ENCODE measurements at places on chromosomes 5 and 9. TPM values are rescaled to one million over a fixed set of nuclear protein-coding genes. Genes with fewer than 3 reads are reported as not detected.

Gene CNTNAP3B
- 29.6 TPM for total RNA-seq

GRCh38 chr5:14587150-14587549 is 5.6 kb downstream of the OTULINL start:
- no peak for DNase-seq

DNA sequence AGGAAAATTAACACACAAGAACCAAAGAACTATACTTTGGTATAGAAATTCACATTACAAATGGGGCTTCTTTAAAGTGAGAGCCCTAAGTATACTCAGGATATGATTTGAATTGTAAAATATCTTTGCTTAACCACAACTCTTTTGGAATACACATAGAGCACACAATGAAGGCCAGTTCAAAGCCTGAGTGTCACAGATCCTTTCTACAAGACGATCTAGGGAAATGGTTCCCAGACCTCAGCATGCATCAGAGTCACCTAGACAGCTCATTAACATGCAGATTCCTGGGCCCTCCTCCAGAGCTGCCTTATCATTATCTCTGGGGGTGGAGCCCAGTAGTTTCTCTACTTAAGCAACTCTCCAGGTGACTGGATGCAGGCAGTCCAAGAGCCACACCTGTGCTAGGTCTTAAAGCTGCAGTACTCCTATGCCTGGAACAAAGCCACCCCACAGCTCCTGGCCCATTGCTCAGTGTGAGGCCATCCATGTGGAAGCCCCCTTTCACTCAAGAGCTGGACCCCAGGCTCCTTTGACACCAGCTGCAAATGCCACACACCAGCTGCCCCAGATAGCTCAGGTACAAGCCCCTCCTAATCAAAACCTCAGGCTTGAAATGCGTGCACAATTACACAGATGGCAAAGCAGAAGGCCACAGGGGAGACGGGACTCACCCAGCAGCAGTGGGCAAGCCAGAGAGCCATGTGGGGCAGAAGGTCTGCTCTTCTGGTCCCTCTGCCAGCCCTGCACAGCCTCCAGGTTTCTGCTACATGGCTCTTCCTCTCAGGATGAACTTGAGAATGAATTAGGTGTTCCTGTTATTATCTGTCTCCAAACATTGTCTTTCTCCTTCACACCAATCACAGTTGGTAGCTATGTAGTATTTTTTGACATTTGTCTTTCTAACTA is 106.1 kb downstream of the SH3TC2 start:
- DNase-seq: no peak

GRCh38 chr5:63963926-63964325 is 1.7 kb upstream of the HTR1A start:
- no peak for DNase-seq
